ENCODE measurements at places on chromosomes 16 and 17.

GRCh38 chr17:146983-147761 is 9.8 kb downstream of the SCGB1C2 start:
- DNase-seq = no peak

GRCh38 chr16:87830673-87831420 is 38.5 kb downstream of the SLC7A5 start:
- DNase-seq = no peak

DNA sequence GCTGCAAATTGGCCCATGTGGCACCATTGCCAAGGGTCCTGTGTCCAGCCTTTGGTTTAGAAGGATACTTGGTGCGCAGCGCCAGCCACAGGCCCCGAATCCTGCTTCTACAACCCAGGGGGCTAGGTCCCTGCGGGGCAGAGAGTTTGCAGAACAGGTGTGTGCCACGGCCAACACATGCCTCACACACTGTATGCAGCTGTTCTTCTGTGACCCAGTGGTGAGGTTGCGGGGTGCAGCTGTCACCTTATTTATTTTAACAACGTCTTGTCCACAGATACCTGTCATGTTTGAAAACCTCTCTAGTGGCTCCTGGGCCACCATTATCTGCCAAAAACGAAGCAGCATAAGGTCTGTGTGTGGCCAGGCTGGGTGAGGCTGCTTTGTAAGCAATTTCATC is 11.6 kb downstream of the CBFA2T3 start:
- no peak for DNase-seq

GRCh38 chr16:83701494-83701893 is 106.3 kb upstream of the HSBP1 start:
- no peak for DNase-seq

- DNase-seq = no peak
Measured at GRCh38 chr17:49498029-49498615, 3.0 kb downstream of the NGFR start.

DNA sequence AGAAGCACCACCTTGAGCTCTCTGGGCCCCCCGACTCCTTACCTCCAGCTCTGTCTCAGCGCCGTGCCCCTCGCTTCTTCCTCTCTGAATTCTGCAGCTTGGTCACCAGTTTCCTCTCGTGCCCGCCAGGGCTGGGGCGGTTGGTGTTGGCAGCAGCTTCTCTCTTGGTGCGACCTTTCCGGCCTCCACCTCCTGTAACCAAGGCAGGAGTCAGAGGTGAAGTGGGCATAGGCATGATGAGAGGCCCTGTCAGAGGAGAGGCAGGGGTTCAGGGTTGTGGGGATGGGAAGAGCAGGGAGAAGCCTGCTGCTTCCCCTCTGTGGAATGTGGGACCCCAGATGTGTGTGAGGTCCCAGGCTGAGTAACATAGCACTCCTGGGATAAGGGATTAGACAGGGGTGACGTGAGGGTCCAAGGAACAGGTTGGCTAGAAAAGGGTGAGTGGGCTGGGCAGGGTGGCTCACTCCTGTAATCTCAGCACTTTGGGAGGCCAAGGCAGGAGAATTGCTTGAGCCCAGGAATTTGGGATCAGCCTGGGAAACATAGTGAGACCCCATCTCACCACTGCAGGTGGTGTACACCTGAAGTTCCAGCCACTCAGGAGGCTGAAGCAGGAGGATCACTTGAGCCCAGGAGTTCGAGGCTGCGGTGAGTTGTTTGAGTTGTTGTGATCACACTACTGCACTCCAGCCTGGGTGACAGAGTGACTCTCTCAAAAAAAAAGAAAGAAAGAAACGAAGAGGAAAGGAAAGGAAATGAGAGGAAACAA is 626 bp downstream of the NUPR1 start:
- DNase-seq = no peak

DNA sequence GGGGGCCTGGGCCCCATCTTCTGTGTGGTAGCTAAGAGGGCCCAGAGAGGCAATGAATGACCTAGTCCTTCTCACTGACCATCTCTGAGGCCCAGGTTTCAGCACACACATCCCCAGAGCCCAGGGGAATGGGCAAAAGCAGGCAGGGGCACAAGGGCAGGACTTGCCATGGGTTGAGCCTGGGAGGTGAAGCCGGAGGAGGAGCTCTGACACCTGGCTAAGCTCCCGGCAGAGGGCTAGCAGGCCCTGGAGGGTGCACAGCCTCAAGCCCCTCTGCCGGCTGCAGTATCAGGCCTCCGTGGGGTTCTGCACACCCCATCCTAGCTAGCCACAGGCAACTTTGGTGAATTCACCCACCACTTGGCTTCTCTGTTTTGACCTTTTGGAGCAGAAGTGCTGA is 5.3 kb downstream of the SRCIN1 start:
- no peak for DNase-seq

All from hippocampal formation (tissue), 2 donors.